ENCODE measurements at places on chromosomes 12 and 14.

GRCh38 chr12:49946086-49946485 is 4.5 kb upstream of the AQP2 start:
- no peak for DNase-seq

GRCh38 chr14:25472700-25473099 is 422.8 kb upstream of the STXBP6 start:
- no peak for DNase-seq

DNA sequence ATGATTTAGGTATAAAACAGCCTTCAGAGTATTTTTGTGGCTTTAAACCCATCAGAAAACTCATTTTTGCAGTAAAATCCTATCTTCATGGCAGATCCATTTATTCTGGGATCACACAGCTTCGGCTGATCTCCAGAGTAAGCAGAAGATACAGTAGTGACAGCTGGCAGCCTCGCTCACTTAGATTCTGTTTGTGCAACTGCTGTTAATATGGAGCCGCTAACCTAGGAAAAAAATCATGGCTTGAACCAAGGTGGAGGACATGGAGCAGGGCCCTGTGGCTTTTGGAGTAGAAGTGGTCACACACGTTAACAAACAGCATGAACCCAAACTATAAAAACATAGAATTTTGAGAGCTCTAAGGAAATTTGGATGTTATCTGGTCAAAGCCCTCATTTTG is 137.2 kb upstream of the ARHGAP5 start:
- no peak for DNase-seq

DNA sequence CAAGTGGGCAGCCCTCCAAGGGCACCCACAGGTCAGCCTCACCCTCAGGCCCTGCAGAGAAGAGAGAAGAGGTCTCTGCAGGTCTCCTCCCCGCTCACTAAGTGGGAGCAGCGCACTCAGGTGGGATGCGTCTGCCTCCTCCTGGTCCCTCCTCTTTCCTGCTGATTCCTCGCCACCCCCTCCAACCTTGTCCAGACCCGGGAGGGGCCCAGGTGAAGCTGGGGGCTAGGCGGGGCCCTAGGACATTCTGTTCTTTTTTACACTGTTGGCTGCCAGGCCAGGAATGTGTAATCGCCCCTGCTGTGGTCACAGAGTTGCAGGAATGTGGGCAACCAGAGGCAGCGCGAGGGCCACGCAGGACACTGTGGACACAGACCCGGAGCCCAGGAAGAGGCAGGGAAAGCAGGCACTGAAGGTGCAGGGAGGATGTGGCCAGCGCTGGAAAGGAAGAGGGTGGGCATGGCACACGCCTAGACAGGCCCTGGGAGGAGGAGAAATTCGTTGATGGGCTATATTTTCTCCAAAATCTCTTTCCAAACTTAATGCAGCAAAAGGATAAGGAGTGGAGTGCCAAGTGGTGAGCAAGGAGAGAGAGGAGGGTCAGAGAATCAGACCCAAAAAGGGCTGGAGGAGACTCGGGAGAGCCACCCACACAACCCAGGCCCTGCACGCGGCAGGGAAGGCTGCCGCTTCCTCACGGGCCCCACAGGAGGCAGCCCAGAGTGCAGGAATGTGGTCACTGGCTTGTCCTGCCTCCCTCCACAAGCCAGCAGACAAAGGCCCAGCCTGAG is 911 bp upstream of the SCNN1A start:
- no peak for DNase-seq

Data from germinal center (tissue), 1 donor.